ENCODE measurements at places on chromosomes 2 and 18.
A peak's percentile ranks its signal among the peaks of the same experiment; 100 is the strongest.

- DNase-seq, result no peak
Measured at GRCh38 chr18:38909972-38910371, 1344.4 kb upstream of the CELF4 start.

DNA sequence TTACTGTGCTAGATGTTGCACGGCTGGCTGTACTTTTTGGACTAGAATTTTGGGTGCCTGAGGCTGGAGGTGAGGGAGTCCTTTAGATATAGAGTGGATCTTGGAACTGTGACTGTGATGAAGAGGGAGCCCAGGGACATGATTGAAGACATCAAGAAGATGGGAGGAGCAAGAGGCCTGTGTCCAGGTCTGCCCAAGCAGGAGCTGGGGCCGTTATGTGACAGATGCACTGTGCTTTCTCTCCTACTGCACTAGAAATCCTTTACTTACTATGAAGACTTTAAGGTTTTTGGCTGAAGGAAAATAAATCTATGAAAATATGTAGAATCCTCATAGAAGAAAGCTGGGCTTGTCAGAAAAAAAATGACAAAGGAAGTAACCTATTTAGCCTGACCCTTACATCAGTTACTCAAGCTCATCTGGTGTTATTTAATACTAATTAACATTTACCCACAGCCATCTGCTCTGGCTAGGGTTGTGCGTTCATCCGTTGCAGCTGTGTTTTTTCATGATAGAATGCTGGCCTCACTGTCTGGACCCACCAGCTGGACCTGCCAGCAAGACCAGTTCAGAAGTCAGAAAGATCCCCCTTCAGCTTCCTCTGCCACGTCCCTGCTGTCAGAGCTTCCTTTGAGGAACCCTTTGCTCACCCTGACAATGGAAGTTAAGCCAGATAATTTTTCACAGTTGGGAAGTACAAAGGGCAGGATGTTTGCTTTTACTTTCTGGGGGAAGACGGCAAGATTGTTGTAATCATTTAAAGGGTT lies 16.7 kb downstream of the TSN start:
- DNase-seq, result no peak

GRCh38 chr2:224469374-224469964 lies 67.6 kb upstream of the FAM124B start:
- no peak for DNase-seq

DNA sequence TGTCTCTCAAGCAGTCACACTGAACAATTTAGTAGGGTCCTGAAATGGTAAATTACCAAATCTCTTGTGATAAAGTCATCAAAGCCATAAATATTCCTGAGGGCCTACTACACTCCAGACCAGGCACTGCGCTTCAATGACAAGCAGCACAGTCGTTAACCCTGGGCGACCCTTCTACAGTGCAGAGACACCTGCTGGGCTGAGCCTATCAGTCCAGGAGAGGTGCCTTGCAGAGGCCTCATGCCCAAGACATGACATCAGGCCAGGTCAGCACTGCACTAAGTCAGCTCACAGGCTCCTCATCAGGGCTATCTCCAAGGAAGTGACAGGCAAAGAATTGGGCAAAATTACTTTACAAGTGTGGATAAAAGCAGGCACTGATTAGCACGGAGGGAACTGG lies 166.4 kb upstream of the EPB41L3 start:
- DNase-seq, result no peak

- no peak for DNase-seq
Measured at GRCh38 chr2:71235930-71236587, 9.2 kb upstream of the PAIP2B start.

DNA sequence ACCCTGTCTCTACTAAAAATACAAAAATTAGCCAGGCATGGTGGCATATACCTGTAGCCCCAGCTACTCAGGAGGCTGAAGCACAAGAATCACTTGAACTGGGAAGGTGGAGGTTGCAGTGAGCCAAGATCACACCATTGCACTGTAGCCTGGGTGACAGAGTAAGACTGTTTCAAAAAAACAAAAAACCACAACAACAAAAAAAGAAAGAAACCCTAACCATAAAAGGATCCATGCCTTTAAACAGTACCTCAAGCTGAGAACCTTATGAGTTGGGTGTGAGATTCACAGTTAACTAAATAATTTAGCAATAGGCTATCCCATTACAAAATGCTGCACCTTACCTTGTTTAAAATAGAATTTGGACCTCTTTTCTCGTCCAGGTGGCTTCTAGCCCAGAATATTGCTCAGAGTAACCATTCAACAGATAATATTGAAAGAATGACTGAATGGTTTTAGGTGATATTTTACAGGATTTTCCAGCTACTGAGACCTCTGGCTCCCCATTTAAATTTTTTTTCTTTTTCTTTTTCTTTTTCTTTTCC lies 6.4 kb downstream of the DPYSL5 start:
- no peak for DNase-seq

GRCh38 chr2:43097644-43098408 lies 128.6 kb downstream of the ZFP36L2 start:
- DNase-seq, result no peak

GRCh38 chr2:239762106-239762505 lies 263.0 kb downstream of the NDUFA10 start:
- no peak for DNase-seq

- DNase-seq, result no peak
Measured at GRCh38 chr18:48317781-48318381, 91.3 kb downstream of the ZBTB7C start.

DNA sequence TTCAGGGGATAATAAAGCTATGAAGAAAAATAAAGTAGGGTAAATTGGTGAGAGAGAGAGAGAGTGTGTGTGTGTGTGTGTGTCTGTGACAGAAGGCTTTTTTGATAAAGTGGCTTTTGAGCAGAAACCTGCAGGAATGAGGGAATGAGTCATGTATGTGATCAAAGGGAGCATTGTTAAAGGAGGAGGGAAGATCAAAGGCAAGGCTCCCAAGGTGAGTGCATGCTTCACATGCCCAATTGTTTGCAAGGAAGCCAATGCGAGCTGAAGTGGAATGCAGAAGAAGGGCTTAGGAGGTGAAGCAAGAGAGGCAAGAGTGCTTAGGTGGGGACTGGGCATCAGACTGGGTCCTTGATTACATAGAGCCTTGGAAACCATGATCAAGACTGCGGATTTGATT lies 96.8 kb downstream of the DNAH6 start:
- DNase-seq, result no peak

GRCh38 chr18:14781671-14782070 lies 33.7 kb downstream of the ANKRD30B start:
- no peak for DNase-seq

DNA sequence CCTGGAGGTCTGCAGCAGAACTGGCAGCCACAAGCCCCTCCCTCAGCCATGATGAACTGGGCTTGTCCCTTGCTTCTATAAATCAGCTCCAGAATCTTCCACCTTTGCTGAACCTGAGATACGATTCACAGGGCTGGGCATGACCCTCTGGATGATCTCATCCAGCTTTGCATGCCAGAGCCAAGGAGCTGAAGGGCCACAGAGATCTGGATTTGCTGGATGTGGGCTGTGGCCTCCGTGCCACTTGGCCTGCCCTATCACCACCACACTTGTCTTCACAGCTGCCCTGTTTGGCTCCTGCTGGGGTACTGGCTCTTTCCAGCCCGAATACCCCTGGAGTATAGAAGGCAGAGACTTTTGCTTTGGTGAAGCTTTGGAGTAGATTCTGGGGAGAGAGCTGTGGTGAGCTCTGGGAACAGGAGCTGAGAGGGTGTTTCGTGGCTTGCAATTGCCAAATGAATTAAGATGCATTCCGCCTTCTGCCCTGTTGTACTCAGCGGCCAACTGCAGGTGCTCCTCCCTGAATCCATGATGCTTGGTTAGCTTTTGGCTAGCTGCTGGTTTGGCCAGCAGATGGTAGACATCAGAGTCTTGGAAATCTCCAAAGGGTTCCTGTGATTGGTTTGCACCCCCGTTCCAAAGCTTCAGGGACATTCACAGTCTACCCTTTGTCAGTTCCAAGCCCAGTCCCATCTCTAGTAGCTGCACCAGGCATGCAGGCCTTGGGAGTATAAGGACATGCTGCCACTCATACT lies 30.9 kb upstream of the GIGYF2 start:
- no peak for DNase-seq

- DNase-seq, result no peak
Measured at GRCh38 chr2:234366891-234367290, 130.0 kb downstream of the ARL4C start.

DNA sequence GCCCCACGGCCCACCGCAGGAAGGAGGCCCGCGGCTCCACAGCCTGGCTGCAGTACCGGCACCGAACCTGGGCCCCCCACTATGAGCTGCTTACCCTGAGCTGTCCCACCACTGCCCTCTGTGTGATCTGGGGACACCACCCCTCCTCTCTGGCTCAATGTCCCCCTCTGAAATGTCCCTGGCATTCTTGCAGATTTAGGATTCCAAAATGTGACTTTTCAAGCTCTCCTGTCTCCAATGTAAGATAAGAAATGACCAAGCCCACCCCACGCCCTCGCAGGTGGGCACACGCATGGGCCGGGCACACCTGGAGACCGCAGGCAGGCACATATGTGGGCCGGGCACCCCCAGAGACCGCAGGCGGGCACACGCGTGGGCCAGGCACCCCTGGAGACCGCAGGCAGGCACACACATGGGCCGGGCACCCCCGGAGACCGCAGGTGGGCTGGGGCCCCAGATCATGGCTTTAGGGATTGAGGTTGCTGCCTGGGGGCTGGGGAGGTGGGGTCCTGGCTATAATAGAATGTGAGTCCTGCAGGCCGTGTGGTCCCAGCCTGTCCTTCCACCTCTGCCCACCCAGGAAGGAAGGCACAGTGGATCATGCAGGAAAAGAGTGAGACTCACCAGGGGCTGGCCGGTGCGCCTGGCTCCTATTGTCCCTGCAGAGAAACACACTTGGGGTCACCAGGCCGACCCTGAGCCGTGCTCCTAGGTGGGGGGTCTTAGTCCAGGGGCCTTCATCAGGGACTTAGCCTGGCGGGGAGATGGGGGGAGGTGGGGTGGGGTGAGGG lies 7.2 kb downstream of the PDCD1 start:
- no peak for DNase-seq

GRCh38 chr2:72605836-72606442 lies 219.9 kb downstream of the EXOC6B start:
- DNase-seq, result peak; percentile 23

- DNase-seq, result no peak
Measured at GRCh38 chr2:181995289-181995688, 9.6 kb downstream of the PPP1R1C start.

GRCh38 chr2:28393114-28393836 lies 617 bp downstream of the FOSL2 start:
- peak; percentile 75 for DNase-seq

DNA sequence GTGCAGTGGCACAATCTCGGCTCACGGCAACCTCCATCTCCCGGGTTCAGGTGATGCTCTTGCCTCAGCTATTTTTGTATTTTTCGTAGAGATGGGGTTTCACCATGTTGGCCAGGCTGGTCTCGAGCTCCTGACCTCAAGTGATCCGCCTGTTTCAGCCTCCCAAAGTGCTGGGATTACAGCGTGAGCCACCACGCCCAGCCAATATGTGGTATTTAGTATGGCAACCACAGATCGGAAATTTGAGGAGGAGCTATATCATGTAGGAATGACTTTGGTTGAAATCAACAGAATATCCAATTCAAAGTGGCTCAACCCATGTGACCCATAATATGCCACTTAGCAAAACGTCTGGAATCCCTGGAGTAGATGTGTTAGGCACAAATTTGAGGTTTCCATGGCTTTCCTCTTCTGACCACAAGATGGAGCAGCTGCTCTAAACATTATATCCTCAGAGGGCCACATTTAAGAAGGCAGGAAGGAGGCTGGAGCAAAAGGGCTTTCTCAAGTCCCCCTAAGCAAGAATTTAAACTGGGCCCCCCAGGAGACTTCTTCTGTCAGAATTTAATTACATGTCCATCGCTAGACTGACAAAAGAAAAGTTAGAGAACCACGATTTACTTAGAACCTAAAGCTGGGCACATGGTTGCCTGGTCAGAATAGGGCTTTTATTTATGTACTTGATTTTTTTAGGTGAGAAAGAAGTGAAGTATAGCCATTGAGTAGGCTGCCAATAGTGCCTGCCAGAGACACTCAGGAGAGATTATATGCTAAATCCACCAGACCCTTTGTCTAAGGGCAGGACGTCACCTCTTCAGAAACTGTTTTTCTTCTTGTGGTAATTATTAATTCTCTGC lies 49.6 kb upstream of the ITSN2 start:
- peak; percentile 68 for DNase-seq

DNA sequence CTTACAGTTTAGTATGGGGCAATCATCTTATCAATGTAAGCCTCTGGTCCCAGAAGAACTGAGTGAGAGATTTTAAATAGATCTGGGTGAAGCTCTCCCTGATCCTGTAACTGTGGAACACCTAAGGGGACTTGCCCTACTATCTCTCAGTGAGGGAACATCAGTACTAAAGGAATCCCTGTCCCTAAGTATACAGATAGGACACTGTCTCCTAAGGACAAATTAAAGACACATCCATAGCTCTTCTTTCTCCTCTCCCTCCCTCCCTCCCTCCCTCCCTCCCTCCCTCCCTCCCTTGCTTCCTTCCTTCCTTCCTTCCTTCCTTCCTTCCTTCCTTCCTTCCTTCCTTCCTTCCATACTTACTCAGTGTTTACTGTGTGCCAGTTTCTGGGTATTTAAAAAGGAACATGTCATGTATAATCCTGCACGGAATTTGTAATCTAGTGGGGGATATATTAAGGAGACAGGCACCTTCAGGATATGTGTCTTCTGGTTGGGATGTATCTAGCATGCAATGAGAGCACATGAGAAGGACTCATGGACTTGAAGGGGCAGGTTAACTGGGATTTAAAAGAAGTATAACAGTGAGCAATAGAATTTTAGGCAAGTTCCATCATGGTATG lies 222.2 kb upstream of the ATP5MC3 start:
- no peak for DNase-seq

- no peak for DNase-seq
Measured at GRCh38 chr2:163123526-163123925, 285.0 kb upstream of the KCNH7 start.

DNA sequence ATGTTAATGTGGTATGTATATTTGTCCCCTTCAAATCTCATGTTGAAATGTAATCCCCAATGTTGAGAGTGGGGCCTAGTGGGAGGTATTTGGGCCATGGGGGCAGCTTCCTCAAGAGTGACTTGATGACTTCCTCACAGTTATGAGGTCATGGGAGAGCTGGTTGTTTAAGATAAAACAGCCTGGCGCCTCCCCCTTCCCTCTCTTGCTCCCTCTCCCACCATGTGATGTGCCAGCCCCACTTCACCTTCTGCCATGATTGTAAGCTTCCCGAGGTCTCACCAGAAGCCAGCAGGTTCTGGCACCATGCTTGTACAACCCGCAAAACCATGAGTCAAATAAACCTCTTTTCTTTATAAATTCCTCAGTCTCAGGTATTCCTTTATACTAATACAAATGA lies 258.3 kb upstream of the POU3F3 start:
- no peak for DNase-seq

DNA sequence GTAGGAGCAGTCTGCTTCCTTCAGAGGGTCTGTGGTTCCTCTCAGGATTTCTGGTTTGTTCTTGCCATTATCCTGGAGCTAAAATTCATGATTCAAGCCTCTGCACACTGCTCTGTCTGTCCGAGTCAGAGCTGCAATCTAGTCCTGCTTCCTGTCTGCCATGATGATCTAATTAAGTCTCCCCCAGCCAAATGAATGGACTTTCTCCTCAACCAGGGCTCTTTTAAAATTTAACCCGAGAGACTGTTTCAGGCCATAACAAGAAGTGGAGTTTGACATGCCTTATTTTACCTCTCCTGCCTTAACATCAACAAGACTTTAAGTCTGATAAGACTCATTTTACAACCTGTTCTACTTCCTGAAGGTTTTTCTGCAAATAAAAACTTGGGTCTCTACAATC lies 1009.6 kb upstream of the DDX18 start:
- DNase-seq, result no peak

- DNase-seq, result no peak
Measured at GRCh38 chr2:177324797-177325196, 60.3 kb upstream of the NFE2L2 start.

GRCh38 chr18:24736662-24737330 lies 276.4 kb downstream of the HRH4 start:
- no peak for DNase-seq

All from fibroblast of skin of back (primary cell).